GM23338 (cell line): ENCODE measurements at places on chromosomes 2 and 18. TPM values are rescaled to one million over a fixed set of nuclear protein-coding genes. Genes with fewer than 3 reads are reported as not detected.
A peak's percentile ranks its signal among the peaks of the same experiment; 100 is the strongest.

CKAP2L gene
- total RNA-seq, result 15.1 and 16.2 TPM in 2 replicates

REEP1 gene
- 1.6 and 4.5 TPM in 2 replicates for total RNA-seq

- no peak for DNase-seq
Measured at GRCh38 chr18:10896851-10897250, 252.5 kb downstream of the PIEZO2 start.

- DNase-seq, result no peak
Measured at GRCh38 chr18:38198526-38198925, 632.9 kb upstream of the CELF4 start.

DNA sequence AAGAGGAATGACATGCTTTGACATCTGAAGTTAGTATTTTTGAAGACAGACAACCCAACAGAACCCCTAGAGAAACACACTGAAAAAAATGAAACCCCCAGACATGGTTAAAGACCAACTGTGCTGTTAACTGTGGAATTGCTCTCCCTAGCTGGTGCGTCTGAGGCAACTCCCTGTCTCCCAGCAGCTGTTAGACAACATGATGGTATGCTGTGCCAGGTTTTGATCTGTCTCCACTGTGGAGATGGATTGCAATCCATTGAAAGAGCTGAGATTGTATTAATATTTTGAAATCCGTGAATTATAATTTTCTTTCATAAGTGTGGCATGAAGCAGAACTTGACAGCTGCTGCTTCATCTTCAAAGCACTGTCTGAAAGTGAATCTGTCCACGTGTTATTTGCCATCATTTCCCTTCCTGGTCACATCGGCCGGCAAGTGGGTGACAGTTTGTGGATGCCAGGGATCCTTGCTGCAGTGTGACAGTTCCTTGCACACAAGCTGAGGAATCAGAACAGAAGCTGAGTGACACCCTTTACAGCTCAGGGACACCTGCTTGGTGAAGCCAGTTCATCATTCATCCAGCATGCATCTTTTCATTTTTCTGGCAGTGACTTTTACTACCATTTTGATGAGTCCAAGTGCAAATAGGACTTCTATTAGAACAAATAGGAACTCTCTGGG is 58.2 kb upstream of the ACSL3 start:
- DNase-seq, result no peak

NOL4 gene
- 0.52 and 4.4 TPM in 2 replicates for total RNA-seq

DNA sequence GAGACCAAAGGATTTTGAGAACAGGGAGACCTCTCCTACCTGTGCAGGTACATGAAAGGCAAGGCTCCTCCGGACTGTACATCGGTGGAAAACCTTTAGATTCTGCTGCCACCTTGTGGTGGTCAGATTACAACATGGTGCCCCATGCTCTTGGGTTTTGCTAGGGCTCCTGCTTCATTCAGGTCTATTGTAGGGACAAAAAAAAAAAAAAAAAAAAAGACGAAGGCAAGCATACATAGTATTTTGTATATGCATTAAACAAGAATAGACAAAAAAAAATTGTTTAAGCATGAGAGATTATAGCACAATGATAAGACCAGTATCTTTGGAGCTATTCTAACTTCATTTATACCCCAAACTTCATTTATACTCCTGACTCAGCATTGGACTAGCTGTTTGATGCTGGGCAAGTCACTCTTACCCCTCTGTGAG is 27.4 kb upstream of the SPR start:
- peak; percentile 93 for DNase-seq

GRCh38 chr2:75516378-75517360 is 44.1 kb downstream of the EVA1A start:
- no peak for DNase-seq

RAB27B gene
- 0.31 and 0.56 TPM in 2 replicates for total RNA-seq

GRCh38 chr2:203694191-203694590 is 12.2 kb upstream of the CD28 start:
- DNase-seq, result no peak

PLGLB1 gene
- total RNA-seq, result 0.27 and 0.80 TPM in 2 replicates

TPO gene
- not detected in 2 replicates for total RNA-seq

DNA sequence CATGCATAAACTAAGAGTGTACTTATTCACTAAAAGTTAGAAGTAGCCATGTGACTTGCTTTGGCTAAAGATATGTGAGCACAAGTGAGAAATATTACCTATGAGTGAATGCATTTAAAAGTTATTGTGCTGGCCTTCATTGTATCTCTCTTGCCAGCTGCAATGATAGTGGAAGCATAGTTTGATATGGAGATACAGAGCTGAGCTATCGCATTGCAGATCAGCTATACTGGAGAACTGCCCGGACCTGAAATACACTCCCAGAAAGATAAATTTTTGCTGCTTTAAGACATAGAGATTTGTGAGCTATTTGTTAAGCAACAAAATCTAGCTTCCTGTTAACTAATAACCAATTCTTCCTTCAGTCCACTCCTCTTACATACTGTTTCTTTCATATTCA is 571.1 kb downstream of the CPS1 start:
- no peak for DNase-seq

GRCh38 chr18:58581265-58581664 is 47.6 kb downstream of the ALPK2 start:
- peak; percentile 43 for DNase-seq

GRCh38 chr2:127776122-127776780 is 34.7 kb downstream of the WDR33 start:
- DNase-seq, result no peak

GRCh38 chr2:51511002-51511401 is 479.1 kb upstream of the NRXN1 start:
- DNase-seq, result no peak

PTPRN gene
- total RNA-seq, result 18.8 and 22.1 TPM in 2 replicates

RAB6C gene
- not detected in 2 replicates for total RNA-seq

- no peak for DNase-seq
Measured at GRCh38 chr2:120934574-120935338, 199.1 kb downstream of the GLI2 start.

- DNase-seq, result peak; percentile 88
Measured at GRCh38 chr2:70340761-70341476, 39.1 kb upstream of the FAM136A start.

GRCh38 chr2:113007250-113007649 is 2.0 kb downstream of the IL36A start:
- DNase-seq, result no peak

DNA sequence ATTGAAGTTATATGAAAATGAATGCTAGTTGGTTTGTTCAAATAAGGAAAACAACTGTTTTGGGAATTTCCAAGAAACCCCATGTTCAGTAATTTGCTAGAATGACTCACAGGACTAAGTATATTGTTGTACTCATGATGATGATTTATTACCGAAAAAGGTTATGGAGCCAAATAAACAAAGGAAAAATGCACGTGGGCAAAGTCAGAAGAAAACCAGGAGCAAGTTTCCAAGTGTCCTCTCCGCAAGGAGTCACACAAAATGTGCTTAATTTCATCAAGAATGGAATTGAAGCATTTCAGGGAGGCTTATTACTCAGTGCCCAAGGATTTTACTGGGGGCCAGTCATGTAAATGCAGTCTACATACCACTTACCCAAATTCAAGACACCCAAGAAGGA is 1652.4 kb upstream of the TMEFF2 start:
- no peak for DNase-seq

DNA sequence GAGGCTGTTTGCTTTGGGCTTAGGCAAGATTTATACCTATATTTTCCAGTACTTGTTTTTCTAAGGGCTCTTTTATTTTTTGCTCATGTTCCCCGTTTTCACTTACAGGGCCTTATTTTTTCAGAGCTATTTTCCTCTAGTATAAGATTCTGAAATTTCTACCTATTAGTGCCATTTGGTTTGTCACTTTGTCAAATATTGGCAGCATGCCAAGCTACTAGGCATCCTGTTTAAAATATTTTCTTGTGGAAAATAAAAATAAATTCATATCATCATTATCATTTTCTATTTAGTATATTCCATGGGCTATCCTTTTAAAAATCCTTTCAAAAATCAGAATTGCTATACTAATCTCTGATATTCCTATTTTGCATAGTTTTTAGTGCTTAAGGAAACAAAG is 64.8 kb upstream of the CHST9 start:
- DNase-seq, result no peak

DNA sequence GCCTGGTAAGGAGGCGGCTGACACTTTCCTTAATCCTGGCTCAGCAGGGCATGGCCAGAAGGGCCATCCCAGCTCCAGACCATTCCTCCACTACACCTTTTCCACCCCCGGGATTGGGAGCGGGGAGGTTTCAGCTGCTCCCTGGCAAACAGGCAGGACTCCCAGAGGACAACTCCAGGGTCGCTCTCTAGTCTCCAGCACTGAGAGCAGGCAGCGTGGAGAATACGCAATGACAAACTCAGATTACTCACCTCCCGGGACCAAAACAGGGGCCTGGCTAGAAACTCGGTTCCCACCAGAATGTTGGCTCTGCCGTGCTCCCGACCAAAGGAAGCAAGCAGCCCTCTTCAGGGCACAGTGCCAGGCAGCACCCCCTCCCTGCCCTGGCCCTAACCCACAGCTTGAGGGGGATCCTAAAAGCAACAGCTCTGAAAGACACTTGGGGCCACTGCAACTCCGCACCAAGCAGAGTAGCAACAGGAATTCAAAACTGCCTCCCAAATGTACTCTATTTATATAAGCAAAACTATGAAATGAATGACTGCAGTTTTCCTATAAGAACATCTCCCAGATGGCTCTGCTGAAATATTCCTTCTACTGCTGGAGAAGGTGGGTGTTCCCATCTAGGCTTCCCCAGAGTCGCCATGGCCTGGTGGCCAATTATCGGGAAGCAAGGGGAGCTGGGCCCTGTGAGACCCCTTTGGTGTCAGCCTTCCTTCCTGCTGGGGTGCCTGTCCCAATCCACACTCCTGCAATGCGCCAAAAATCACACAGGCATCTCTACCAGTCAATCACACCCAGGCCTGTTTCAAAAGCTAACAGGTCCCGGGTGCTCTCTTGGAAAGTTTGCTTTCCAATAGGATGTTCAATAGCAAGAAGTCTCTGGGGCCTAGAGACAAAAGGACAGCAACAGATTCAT is 61.2 kb upstream of the POMC start:
- DNase-seq, result peak; percentile 45

DNA sequence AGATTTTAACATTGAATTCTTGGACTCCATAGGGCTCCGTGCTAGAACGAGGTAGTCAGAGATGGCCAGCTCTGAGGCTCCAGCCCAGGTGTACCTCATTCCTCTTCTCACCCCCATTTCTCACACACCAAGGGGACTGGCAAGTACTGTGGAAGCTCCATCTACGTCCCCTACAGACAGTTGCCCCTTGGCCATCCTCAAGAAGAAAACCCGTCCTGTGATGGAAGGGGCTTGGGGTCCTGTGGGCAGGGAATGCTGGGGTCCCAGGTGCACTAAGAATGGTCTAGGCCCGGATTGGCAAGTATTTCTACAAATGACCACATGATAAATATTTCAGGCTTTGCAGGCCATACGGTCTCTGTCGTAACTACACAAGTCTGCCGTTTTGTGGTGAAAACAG is 110.3 kb downstream of the PDCL3 start:
- no peak for DNase-seq

DNA sequence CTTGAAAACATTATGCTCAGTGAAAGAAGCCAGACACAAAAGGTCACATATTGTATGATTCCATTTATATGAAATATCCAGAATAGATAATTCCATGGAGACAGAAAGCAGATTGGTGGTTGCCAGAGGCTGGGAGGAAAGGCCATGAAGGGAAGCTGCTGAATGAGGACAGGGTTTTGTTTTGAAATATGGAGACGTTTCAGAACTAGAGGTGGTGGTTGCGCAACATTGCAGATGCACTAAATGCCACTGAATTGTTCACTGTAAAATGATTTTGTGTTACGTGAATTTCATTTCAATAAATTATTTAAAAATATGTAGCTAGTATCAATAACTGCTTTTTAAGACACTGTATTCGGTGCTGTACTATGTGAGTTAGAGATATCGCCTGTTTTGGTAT is 101.7 kb upstream of the ZNF236 start:
- no peak for DNase-seq

- DNase-seq, result peak; percentile 34
Measured at GRCh38 chr2:134178138-134178877, 75.6 kb upstream of the MGAT5 start.

DNA sequence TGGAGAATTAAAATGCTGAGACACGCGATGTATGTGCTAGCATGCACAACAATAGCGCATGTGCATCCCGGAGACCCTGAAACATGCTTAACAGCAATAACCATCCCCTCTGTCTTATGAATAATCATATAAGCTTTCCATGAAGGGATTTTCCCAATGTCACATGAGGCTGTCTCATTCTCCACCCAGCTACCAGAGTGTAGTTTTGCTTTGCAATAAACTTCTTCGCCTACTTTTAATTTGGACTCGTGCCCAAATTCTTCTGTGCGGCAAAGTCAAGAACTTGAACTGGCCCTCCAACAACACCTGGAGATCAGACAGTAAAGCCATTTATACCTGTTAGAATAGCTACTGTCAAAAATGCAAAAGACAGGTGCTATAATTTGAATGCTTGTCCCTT is 15.5 kb downstream of the LYG1 start:
- DNase-seq, result no peak

TLK1 gene
- 39.7 and 41.2 TPM in 2 replicates for total RNA-seq

DNA sequence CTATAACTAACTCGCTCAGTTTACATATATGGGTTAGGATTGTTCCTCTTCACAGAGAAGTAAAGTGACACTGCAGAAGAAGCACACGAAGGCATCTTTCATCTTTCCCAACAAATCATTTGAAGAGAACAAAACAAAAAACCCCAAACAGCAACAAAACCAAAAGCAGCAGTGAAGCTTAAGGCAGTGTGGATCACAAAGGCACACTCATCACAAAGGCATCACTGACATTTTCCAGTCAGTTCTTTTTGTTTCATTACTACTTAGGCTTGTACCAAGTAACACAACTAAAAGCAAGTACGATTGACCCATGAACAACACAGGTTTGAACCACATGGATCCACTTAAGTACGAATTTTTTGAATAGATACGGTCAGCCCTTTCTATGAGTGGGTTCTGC is 75.7 kb downstream of the RNF152 start:
- DNase-seq, result no peak

UGT1A1 gene
- not detected in 2 replicates for total RNA-seq

DNA sequence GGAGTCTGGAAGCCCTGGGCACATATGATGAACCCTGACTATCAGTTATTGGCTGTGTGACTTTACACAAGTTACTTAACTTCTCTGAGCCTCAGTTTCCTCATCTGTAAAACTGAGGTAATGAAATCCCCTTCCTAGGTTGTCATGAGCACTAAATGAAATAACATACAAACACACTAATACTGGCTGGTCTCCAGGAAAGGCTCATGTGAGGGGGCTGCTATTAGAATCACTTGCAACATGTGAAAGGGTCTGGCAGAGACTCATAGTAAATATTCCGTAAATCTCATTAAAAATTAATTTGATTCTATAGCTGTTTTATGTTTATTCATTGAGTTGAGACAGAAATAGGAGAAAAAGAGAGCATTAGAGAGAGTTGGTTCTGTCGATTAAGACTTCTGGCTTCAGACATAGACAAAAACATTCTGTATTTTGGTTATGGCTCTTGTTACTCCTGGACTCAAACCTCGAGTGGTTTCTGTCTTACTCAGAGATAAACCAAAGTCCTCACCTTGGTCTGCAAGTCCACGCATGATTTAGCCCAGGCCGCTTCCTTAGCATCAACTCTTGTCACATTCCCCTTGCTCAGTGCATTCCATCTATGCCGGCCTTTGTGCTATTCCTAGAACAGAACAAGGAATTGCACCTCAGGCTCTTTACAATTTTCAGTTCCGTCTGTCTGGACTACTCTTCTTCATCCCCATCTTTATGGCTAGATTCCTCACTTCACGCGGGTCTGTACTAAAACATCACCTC is 139.1 kb downstream of the NXPH2 start:
- DNase-seq, result no peak

CNGA3 gene
- total RNA-seq, result not detected in 2 replicates

GRCh38 chr2:118853129-118853640 is 5.7 kb upstream of the EN1 start:
- no peak for DNase-seq

UGT1A5 gene
- not detected in 2 replicates for total RNA-seq
